Spleen (tissue), 13 donors: ENCODE measurements at places on chromosomes 3 and 15. TPM values are rescaled to one million over a fixed set of nuclear protein-coding genes. Genes with fewer than 3 reads are reported as not detected.

SMAD6 gene
- polyA plus RNA-seq, result 0.72 TPM

ALDH1A2 gene
- 0.33 TPM for polyA plus RNA-seq

PLSCR5 gene
- not detected for polyA plus RNA-seq

MAP6D1 gene
- 2.1 TPM for polyA plus RNA-seq

ZNF620 gene
- 1.9 TPM for polyA plus RNA-seq

DNA sequence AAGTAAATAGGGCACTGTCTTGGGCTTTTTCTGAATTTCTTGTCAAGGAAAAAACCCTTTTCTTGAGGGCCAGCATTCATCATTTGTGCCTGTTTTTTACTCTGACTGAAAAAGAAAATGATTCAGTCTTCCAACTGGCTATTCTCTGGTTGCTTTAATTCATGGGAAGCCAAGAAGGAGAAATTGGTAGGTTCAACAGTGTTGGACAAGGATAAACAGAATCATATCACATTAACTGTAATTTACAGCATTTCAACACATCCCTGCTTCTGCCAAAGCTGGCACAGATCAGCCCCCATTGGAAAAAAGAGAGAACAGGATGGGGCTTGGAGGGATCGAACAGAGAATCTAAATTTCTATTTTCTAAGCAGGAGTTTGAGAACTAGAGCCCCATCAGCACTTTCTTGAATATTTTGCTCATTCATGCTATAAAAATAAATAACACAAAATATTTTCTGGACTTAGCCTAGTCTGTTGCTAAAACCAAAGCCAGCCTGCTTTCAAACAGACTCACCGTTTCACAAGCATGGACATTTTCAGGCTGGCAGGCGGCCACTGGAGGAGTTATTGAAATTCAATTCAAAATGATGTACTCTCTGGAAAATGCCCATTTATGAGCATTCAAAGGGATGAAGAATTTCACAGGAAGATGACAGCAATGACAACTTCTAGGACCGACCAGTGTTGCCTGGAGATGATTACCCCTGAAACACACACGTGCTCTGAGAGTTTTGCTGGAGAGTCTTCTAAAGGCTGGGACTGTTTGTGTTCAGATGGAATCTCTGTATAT lies 181.2 kb downstream of the WNT5A start:
- DNase-seq, result no peak

DNA sequence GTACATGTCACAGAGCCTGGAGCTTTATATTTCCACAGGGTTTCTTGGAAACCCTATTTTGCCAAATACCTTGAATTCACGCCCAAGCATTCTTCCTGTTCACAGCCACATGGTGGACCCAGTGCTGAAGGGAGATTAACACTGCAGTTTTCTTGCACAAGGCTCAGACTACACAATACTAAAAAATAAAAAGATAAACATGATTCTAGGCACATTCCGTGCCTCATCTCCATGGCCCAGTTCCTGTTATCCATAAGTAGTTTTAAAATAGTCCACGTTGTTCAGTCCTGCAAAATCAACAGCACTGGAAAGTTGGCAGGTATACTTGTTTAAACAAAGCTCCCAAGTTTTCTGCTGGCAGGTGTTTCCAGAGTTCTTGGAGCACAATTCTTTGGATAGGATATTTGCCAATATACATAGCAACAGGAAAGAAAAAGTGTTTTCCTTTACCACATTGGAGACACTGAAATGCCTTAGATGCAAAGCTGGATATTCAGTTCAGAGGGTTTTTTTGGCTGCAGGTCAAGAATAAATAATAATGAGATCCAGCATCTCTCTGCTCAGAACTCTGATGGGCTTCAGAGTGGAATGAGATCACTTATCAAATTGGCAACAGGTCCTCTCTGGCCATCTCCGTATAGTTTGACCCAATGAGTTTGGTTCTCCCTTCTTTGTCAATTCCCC lies 88.1 kb upstream of the TGFBR2 start:
- DNase-seq, result no peak

GRCh38 chr3:127682561-127682960 lies 9.8 kb downstream of the ABTB1 start:
- peak; percentile 68 for DNase-seq

DNA sequence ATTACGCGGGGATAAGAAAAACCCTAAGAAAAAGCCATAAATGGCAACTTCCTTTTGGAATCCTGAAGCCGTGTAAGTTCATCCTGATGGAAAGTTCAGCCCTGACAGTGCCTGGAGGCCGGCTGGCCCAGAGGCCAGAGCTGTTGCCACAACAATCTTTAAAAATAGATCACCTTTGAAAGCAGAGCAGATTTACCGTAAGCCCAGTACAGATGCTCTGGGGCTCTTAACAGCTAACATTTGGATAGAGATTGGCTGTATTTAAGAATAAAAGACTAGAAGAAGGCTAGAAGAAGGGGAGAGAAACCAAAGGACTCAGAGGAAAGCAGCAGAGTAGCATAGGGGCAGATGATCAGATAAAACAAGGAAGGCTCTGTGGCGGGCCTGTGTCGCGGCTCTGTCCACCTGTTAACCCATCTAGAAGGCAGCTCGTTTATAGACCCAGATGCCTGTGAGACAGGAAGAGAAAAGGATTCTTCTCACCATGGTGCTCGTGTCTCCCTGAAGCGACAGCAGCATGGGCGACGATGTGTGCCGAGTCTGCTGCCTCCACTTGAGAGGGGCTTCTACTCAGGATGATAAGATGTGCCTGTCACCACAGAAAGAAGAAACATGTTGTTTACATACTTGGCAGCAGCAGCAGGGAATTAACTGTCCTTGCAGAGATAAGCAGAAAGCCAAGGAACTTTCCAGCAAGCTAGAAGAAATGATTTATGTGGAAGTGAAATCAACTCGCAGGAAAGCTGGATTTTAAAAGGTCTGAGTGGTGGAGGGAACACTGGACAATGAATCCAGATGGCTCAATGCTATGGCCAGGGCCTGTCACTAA lies 69.9 kb downstream of the SYNM start:
- no peak for DNase-seq

DNA sequence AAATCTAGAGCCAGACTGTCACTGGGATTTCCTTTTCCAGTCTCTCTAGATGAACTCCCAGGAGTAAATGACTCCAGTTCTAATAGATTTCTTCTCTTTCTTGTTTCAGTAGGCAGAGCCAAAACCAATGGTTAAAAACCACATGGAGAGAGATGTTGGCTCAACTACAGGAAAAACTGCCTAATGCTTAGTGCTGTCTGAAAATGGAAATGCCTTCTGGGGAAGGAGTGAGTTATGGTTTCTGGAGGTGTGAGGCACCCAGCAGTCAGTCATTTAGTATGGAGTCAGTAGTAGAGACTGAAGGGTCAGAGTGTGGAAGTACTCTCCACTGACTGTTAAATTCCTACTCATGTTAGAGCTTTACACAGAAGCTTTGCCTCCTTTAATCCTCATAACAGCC lies 136.7 kb downstream of the CCNL1 start:
- no peak for DNase-seq

DNA sequence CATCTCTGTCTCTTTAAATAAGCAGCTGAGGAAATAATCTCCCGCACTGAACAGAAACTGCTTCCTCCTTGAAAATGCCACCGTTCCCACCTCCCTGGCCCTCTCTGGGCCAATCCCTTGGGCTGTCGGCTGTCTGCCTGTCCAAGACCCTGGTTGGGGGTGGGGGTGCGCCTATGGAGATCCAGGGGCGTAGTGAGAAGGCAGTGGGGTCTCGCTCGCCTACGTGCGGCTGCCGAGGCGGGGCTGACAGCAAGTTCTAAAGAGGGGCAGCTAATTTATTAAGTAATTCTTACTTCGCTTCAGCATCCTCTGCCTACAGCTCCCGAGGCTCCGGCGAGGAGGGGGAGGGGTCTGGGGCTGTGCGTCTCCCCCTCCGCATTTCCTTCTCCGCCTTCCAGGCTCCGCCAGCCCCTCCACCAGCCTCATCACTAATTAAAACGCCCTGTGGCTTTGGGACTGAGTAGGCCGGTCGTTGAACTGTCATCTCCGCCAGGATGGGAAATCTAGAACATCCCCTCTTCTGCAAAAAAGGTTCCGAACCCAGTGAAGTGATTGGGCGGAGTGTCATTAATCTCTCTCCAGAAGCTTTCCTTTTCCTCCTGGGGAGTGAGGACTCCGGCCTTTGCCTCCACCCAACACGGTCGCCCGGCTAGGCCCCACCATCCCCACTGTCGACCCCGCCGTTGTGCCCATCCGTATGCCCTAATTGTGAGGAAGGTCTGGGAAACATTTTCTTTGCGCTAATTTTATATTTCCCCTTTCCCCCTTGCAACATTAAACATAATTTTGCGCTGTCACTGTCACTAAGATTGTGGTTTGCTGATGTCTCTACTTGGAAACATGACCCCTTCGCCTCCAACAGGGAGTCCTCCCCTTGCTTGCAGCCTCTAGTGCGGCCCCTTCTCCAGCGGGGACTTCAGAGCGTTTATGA lies 16.9 kb downstream of the NR2F2 start:
- DNase-seq, result peak; percentile 80

DNA sequence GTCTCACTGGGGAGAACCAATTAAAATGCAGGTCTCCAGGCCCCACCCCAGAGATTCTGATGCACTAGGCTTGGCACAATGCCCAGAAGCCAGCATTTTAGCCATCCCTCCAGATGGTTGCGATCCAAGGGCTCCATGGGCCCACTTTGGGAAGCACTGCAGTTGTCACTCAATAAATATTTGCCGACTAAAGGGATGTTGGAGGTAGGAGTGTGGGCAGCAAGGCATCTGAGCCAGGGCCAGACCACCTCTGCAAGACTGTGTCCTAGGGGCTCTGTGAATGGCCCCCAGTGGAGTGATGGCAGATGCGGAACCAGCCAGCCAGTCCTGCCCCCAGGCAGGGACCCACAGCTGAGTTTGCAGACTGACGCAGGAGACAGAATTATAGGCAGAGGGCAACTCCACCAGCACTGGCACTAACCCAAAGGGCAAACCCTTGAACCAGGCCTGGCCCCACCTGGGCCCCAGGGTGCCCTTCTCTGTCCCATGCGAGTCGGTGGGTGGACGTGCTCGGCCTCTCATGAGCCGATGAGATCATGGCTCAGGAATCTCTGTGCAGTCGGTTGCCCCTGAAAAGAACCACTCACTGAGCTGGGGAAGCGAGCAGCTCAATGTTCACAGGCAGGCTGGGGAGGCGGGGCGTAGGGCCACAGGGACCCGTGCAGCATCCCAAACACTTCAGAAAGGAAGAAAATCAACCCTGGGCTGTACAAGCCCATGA lies 49.7 kb downstream of the SEMA5B start:
- DNase-seq, result no peak

DNA sequence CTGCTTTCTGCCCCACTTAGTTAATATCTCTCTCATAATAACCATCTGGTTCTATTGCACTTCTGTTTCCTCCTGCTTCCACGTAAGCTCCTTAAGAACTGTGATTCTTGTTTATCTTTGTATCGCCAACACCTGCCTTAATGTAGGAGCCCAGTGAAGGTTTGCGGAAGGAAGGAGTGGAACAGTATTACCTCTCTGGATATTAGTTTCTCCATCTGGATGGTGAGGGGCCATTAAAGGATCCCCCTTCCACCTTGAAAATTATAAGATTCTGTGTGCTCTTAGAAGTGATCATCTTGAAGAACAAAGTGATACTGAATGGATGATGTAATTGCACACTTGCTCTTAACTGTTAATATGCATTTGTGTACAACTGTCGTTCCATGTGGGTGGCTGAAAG lies 2.2 kb downstream of the CHRNA5 start:
- DNase-seq, result no peak

DNA sequence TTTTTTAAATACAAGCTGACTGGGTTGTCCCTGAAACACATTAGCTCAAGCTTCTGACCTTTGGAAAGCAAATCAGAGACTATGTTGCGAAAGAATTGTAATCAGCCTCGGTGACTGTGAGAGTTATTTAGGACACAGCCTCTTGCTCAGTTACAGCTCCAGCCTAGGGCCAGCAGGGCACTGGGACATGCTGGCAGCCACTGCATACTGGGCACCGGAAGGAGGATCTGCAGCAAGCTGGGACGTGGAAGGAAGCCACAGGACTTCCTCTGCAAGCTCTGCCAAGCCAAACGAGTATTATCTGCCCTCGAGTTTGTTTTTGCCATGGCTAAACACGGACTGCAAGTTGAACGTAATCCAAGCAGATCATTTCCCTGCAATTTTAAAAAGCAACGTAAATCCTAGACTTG lies 24.4 kb upstream of the COPG1 start:
- DNase-seq, result peak; percentile 87

GRCh38 chr3:146511402-146512134 lies 32.8 kb downstream of the PLSCR1 start:
- no peak for DNase-seq

DNA sequence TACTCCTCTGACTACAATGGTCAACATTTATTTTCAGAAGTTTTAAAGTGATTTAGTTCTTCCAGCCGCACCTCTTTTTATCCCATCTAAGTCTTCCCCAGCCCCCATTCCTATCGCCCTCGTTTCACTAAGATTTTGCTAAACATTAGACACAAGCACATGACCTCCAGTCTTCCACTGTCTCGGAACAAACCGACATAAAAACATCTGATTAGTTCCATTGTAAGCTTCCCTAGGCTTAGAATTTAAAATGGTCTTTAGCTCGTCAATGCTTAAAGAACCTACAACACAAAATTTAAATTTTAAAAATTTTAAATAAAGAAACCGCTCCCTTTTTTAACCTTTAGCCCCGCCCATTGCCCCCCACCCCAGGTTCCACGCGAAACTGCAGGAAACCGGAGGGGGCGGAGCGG lies 284 bp upstream of the TSC22D2 start:
- no peak for DNase-seq

DNA sequence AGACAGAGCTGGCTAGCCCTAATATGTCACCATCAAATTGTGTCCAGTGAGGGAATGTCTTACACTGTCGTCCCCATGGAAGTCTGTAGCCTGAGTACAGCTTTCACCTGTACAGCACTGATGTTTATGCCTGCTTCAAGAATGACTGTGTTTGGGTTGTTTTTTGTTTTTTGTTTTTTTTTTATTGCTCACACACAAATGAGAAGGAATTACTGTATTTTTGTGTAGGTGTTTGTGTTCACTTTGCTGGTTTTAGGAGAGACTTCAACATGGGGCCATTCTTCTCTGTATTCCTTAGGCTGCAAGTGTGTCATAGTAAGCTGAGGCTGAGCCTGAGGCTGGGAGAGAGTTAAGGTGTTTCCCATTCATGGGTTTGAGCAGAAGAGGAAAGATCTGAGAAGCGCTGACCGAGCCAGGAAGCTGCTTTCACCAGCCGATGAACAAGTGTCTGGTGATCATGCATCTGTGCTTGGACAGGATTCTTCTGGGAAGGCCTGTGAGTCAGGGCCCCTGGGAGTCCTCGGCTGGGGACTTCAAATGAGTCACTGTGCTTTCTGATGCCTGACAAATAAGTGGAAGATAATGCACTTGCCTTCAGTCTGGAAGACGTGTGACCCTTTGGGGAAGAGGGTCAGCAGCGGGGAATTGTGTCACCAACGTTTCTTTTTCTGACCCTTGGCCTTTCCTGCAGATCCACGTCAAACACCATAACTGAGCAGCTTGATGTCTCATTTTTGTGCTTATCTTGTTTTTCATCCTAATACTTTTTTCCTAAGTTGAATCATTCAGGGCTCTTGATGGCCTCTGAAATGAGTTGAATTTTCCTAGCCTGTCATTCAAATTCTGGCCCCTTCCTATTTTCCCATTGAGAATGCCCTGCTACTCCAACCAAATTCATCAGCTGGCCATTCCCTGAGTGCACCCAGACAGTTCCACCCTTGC lies 36.7 kb upstream of the ZBTB38 start:
- no peak for DNase-seq

GRCh38 chr15:94582368-94582767 lies 351.0 kb downstream of the MCTP2 start:
- no peak for DNase-seq

- no peak for DNase-seq
Measured at GRCh38 chr3:184355261-184356040, 6.0 kb downstream of the CLCN2 start.

GRCh38 chr3:191376516-191377141 lies 46.3 kb upstream of the UTS2B start:
- no peak for DNase-seq

GRCh38 chr3:61924090-61924735 lies 362.8 kb downstream of the PTPRG start:
- DNase-seq, result no peak
